Fibroblast of gingiva (primary cell): ENCODE measurements at places on chromosomes 5 and 9.

DNA sequence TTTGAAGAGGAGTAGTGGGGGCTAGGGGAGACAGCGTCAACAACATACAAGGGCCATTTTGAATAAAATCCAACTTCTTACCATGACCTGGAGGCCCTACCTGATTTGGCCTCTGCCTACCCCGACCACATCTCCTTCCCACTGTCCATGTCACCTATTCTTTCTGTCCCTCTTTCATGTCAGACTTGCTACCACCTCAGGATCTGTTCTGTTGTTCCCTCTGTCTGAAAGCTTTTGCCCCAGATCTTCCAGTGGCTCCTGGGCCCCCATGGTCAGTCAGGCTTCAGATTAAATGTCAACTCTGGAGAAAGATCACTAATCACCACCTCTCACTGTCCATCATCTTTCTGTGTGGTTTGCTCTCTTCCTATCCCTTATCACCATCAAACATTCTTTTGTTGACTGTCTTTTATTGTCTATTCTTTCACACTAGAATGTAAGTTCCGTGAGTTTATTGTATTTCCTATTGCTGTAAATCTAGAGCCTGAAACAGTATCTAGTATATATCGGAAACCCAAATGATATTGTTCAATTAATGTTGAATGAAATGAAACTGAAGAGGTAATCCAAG, 31.2 kb upstream of the APC start:
- no peak for DNase-seq

DNA sequence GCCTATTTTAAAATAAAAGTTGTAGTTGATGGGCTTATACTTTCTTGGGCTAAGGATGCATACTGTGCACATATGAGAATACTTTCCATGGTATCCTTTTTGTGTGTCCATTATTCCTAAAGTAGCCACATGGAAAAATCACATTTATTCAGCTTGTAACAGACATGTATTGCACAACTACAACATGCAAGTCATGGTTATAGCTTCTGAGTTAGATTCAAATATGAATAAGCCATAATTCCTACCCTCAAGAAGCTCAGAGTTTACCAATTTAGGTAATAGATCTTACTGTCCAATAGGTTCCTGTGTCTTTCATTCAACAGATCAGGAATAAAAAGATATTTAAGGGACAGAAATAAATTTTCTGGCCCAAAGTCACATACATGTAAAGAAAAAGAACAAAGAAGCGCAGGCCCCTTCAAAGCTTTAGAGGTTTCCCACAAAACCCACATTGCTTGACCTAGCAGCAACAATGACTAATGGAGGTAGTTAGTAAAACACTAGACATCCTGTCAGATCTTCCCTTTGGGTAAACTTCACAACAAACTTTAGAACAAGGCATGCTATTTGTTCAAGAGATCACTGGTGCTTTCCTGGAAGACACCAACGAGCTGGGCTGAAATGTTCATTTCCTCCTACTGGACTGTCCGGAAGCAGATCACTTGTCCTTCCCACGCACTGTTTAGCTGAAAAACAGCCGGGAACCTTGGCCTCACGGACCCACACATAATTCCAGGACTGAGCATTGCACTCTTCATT, 78.4 kb upstream of the ITGA1 start:
- DNase-seq, result no peak

DNA sequence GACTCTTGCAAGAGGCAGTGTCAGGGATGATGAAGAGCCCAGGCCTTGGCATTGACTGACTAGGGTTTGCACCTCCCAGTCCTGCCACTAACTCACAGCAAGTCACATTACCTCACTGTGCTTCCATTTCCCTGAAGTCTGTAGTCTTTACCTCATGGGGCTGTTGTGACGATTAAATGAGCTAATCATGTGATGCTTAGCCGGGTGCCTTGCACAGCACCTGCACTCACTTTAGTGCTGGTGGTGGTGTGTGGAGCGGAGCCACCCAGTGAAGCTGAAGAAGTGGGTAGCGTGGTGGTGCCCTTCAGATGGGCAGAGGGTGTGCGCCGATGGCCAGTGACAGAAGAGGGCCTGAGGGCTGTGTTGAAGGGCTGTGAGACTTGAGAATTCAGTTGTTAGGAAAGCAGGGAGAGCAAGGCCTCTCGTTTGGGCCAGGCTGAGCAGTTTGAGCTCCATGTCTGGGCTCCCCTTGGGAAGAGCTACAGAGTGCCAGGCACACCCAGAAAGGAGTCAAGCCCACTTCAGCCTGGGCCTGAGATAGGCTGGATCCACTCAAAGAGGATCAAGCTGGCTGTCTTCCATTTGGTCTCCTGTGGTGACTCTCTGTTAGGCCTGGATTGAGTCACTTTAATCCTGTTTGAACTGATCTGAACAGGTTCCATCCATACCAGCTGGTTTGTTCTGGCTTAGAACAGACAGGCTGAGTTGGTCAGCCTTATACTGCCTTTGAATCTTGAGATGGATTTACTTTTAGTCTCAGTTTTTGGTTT, 42.5 kb downstream of the RALGPS1 start:
- no peak for DNase-seq

- no peak for DNase-seq
Observed at GRCh38 chr9:68963416-68963815, 50.5 kb downstream of the PRKACG start.

DNA sequence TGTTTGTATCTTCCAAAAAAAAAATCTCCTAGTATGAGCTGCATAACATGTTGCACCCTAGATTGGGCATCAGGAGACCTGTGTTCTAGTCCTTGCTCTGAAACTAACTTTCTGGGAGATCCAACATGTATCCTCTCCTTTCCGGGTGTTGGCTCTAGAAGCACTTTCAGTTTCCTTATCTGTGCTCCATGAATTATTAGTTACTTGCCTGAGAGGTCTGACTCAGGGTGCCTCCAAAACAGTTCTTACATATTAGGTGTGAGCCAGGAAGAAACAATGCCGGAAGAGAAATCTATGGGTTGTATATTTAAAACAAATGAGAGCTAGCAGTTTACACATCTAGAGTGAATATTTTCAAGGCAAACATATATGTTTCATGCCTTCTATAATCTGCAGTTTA, 36.7 kb upstream of the SLC36A2 start:
- DNase-seq, result no peak

- DNase-seq, result no peak
Observed at GRCh38 chr5:106833517-106833916, 837.2 kb downstream of the EFNA5 start.

DNA sequence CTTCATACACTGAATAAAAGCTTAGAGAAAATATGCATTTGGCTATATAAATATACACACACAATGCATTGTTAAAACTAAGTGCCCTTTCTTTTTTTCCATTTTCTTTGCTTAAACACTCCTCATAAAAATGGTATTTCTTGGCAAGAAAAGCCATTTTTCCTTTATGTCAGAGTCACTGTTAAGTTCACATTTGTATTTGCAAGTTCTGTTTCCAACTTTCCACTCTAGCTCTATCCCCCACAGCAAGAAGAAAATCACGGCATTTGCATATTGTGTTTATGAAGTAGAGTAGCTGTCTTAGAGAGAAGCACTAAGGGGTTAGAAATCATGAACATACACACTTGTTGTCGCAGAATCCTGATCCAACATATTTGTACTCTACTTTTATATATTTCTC, 662.1 kb upstream of the MEF2C start:
- DNase-seq, result no peak

DNA sequence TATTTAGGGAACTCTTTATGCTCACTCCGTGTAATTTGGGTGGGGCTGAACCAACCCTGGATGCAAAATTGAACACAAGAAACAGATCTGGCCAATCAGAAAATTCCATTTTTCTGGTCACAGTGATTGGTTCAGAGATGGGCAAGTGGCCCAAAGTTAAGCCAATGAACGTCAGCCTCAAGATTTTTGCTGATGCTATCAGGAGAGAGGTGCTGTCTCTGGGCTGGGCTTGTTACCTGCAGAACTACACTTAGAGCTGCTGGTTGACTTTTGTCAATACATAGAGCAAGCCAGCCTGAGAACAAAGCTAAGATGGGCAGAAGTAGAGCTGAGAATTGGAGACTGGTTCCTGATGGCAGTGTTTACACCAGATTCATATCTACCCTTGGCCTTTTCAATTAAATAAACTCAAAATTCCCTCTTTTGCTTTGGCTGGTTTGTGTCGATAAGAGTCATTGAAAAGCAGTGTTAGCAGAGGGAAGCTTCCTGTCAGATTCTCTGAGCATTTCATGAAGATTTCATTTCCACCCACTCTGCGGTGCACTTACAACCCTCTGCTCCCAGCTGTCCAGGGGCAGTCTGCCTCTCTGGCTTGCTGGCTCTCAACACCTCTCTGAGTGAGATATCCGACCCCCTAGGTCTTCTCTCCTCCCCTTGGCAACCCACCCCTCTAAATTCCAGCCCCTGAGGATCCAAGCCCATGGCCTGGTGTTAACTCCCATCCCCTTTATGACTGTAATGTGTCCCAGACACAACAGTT, 64.5 kb upstream of the PPARGC1B start:
- no peak for DNase-seq

- no peak for DNase-seq
Observed at GRCh38 chr9:137026828-137027227, 1.2 kb downstream of the ABCA2 start.

DNA sequence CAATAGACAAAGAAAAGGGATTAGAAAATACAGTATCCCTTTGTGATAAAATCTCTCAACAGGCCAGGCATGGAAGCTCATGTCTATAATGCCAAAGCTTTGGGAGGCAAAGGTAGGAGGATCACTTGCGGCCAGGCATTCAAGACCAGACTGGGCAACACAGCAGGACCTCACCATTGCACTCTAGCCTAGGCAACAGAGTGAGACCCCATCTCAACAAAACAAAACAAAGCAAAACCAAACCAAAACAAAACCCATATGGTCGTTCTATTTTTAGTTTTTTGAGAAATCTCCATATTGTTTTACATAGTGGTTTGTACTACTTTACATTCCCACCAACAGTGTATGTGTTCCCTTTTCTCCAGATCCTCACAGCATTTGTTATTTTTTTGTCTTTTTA, 193.0 kb downstream of the KIAA0825 start:
- DNase-seq, result no peak
